ENCODE measurements at places on chromosomes 16 and 17.
A peak's percentile ranks its signal among the peaks of the same experiment; 100 is the strongest.

GRCh38 chr16:57186872-57187854 lies 1.0 kb downstream of the RSPRY1 start:
- peak; percentile 64 for DNase-seq

DNA sequence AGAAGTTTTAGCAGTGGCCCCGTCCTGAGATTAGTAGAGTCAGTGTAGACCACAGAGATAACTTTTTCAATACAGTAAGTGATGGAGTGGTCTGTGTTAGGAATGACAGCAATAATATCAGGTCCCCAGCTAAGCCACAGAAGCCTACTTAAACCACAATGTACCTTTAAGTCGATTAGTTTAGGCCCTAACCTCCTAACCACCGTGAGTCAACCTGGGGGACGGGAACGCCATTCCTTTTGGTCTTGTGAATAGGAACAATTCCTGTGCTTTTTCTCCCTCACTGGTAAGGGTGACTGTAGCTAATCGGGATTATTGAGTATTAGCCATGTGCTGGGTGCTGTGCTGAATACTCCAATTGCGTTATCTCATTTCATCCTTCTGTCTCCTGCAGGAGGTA lies 14.0 kb downstream of the YPEL2 start:
- DNase-seq, result no peak

DNA sequence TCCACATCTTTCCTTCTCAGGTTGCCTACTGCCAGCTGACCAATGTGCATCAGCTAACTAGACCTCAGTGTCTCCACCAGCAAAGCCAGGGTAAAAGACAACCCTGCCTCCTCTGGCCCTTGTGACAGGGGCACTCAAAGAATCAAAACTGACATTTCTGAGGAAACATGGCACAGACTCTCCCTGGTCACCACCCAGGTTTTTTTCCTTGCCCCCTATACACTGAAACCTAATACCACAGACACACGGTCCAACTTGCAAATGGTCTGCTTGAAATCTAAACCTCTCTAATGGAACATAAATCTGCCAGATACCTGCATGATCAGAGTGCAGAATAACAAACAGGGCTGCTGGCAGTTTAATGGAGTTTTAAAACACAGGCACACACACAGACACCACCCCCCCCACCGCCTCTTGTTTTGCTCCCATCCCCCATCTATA lies 19.5 kb upstream of the CORO6 start:
- DNase-seq, result no peak

- peak; percentile 92 for DNase-seq
Observed at GRCh38 chr17:6927290-6928126, 68.3 kb upstream of the ALOX12 start.

DNA sequence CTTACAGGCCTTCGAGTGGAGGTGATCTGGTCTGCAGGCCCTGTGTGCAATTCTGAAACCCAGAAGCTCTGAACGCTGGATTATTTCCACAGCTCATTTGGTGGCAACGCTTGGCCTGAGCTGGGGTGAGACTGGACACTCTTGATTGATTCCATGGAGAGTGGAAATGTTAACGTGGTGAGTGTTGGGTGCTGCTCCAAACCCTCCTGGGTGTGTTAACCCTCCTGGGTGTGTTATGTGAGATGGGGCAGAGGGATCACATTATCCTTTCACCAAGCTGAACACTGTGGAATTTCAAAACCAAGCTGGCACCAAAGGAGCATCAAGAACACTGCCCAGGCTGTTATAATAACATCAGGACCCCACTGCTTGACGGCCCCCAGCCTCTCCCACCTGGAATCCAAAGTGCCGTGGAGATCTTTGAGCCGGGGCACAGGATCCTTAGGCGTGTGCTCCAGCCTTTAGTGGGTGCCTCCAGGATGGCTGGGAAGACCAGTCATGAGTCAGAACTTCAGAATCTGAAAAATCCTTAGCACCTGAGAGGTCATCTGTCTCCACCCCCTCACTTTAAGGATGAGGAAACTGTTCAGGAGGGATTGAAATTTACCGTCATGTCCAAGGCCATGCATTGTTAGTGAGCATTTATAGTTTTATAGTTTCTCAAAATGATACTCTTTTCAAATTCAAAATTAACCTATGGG lies 75.0 kb downstream of the RPTOR start:
- DNase-seq, result no peak

DNA sequence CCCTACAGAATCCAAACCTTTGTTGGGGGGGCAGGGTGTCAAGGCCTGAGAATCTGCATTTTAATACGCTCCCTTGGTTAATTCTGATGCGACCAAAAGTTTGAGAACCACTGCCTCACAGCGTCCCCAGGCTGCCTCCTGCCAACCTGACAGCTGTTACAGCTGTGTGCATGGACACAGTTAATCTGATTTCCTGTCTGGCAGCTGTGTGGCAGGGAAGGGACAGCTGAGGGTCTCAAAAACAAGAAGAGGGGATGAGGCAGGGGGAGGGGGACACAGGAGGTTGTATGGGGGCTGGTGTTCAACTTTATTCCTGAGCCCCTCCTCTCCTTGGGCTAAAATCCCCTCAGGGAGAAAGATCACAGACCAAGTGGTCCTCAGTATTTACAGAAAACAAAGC lies 17.5 kb downstream of the HDAC5 start:
- no peak for DNase-seq

- peak; percentile 92 for DNase-seq
Observed at GRCh38 chr16:80938004-80938878, 68.4 kb downstream of the CMC2 start.

- no peak for DNase-seq
Observed at GRCh38 chr17:52120465-52120864, 38.0 kb downstream of the CA10 start.

- DNase-seq, result peak; percentile 90
Observed at GRCh38 chr17:17921192-17922069, 50.8 kb downstream of the TOM1L2 start.

- DNase-seq, result peak; percentile 27
Observed at GRCh38 chr16:81036751-81037350, 1.2 kb downstream of the ATMIN start.

DNA sequence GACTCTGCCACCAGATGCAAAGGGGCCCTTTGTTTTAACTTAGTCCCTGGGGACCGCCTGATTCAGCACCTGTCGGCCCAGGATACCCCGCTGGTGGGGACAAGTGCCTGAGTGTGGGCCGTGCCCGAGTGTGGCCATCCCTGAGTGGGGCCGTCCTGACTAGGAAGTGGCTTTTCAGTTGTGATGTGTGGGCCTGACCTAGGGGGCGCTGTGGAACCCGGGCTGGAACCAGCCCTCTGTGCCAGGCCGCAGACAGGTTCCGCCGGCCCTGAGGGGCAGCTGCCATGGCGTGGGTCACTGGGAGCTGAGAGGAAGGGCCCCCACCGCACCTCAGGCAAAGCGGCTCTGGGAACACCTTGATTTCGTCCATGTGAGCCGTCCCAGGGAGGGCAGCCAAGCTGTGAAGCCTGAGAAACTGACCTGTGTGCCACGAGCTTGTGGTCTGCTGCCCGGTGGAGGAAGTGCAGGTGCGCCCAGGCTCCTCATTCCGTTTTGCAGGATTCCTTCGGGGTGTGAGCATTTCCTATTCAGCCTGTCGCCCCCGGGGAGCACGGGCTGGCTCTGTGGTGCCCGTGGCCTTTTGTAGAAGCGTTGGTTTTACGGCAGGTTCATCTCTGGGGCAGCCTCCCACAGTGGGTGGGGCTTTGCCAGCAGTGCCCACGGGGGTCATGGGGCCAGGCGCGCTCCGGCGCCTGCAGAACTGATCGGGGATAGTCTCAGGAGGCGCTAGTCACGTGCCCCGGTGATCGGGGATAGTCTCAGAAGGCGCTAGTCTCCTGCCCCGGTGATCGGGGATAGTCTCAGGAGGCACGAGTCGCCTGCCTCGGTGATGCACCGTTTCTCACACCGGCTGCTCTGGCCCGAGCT lies 5.3 kb downstream of the RPL13 start:
- DNase-seq, result peak; percentile 64

- DNase-seq, result peak; percentile 48
Observed at GRCh38 chr17:29155966-29156338, 24.2 kb downstream of the MYO18A start.

DNA sequence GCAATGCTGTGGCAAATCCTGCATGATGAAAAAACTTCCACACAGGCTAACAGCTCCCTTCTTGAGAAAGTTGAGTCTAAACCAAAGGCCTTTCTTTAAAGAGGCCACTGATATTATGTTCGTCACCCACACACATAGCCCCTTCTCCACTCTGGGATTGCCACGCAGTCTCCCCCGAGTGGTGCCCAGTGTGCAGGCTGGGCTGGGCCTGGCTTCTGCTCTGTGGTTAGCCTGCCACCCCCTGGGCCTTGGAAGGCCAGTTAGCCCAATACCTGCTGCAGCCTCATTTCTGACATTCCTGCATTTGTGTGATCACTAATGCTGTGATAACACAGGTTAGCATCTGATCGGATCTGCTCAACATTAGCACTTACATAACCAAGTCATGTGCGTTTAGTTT lies 44.8 kb downstream of the CDH3 start:
- no peak for DNase-seq

GRCh38 chr17:72978593-72979218 lies 113.8 kb downstream of the SLC39A11 start:
- no peak for DNase-seq

DNA sequence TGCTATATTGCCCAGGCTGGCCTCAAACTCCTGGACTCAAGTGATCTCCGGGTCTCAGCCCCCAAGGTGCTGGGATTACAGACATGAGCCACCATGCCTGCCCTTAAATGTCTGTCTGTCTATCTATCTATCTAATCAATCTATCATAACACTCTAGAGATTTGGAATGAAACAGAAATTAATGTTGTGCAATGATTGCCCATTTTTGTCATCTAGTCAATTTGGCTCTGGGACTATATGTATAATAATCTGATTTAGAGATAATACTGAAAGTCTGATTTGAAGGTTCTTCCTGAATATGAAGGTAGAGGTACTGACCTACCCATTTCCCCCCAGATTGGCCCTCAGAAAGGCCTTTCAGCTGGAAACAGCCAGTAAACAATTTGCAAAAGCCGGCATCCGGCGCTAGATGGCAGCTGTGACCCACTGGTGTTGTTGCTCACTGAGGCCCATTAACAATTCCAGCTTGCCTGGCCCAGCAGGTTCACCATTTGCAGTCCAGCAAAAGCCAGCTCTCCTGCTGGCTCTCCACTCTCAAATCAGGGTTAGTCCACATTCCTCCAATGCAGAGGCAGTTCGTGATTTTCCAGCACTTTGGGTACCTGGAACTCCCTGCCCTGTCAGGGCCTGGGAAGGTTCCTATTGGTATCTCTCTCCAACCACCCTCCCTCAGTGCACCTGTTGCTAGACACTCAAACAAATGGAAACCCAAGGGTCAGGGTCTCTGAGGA lies 22.9 kb upstream of the C16orf87 start:
- peak; percentile 90 for DNase-seq

GRCh38 chr16:65672960-65673359 lies 551.1 kb upstream of the CDH11 start:
- DNase-seq, result peak; percentile 40

DNA sequence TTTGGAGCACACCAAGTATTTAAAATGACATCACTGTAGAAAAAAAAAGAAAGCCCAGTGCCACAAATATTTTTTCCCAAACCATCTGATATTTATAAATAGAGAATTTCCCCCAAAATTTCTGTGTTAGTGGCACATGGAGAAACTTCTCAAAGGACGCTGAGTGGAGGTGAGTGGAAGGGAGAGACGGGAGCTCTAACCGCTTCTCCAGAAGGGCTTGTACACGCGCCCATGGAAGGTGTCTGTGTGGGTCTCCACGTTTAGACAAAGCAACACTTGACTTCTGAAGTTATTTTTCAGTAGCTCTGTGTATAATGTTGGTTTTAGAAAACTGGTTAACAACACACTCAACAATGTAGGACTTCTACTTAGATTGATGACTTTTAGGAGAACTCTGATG lies 1.0 kb downstream of the MYOCD start:
- peak; percentile 17 for DNase-seq

GRCh38 chr16:28879261-28879840 lies 1.1 kb downstream of the ATP2A1 start:
- DNase-seq, result no peak

GRCh38 chr17:8413328-8413727 lies 15.7 kb upstream of the RNF222 start:
- no peak for DNase-seq

DNA sequence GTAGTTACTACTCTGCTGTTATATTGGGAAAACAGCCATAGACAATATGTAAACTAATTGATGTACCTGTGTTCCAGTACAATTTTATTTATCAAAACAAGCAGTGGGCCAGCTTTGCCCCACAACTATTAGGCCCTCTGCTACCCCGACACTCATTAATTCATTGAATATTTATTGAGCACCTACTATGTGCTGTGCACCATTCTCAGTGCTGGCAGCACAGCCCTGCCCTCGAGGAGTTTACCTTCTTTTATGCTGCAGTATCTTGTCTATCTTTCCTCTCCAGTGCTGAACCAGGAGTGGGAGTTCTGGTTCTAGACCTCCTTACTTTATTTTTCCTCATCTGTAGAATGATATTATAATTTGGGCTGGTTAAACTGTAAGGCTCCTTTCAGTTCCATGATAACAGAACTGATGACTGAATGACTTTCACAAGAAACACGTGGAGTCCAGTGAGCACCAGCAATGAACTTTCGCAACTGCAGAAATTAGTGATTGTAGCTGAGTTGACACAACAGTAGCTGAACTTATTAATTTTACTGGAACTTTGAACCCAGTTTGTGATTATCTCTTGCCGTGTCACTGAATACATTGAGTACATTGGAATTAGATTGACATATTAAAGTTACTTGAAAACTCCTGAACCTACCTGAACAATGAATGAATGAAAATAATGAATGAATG lies 2.4 kb downstream of the GOSR2 start:
- peak; percentile 18 for DNase-seq

- DNase-seq, result no peak
Observed at GRCh38 chr17:67121316-67121891, 77.0 kb downstream of the CACNG1 start.

GRCh38 chr16:69340095-69340644 lies 598 bp downstream of the NIP7 start:
- peak; percentile 32 for DNase-seq

- peak; percentile 78 for DNase-seq
Observed at GRCh38 chr17:47188271-47188875, 722 bp downstream of the CDC27 start.

DNA sequence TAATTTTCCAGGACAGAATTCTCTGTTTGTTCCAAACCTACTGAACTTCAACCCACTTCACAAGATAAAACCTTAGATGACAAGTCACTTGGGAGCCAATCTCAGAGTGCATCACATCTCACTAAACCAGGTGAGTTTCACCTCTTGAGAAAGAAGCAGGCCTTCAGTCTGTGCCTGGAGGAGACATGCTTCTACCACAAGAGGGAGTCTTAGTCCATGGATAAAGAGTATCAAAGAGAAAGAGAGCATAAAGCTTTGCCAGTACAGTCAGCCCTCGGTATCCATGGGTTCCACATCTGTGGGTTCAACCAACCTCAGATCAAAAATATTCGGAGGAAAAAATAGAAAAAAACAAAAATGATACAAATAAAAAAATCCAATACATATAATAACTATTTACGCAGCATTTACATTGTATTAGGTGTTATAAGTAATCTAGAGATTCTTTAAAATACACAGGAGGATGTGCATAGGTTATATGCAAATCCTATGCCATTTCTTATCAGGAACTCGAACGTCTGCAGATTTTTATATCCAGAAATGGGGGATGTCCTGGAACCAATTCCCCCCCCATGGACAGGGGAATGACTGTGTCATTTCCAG lies 37.7 kb downstream of the DUSP14 start:
- DNase-seq, result peak; percentile 80

Data from adipocyte (in vitro differentiated cells).